ENCODE measurements at places on chromosomes 11 and 22.
A peak's percentile ranks its signal among the peaks of the same experiment; 100 is the strongest.

DNA sequence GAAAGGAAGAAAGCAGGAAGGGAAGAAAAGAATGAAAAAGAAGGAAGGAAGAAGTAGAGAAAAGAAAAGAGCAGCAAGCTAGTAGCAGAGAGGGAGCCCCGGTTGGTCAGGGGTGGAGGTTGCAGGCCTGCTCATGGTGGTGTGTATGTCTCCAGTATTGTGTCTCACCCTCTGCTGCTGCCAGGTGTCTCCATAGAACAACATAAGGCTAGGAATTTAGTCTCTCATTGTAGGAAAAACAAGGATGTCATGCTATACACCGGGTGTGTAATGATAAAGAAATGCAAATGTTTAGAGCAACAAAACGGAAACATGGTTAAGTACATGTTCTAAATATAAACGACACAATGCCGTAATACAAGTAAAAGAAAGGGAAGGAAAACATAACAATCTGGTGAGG is 342.5 kb downstream of the NTM start:
- no peak for DNase-seq

GRCh38 chr11:27370374-27370773 is 7.4 kb upstream of the CCDC34 start:
- DNase-seq: no peak

DNA sequence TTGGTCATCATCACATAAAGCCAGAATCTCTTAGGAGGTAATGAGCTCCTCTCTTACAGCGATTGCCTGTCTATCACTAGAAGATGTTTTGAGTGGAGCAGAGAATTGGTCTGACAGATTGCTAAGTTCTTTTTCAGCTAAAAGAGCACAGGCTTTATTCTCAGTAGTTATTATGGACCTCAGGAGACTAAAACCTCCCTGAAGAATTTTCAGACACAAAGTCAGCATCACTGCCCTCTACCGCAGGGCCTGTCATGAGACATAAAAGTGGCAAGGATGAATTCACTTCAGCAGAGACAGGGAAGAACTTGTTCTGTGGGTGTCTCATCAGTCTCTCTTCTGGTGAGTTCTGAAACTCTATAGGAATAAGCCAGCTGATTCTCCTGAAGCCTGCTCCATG is at the start of gene OR51I2:
Gene OR51I2, plus strand, starts transcription at position 301 of the 400 bp plus-strand sequence. CDS start 4,166 bp downstream, outside the sequence.
- no peak for DNase-seq

DNA sequence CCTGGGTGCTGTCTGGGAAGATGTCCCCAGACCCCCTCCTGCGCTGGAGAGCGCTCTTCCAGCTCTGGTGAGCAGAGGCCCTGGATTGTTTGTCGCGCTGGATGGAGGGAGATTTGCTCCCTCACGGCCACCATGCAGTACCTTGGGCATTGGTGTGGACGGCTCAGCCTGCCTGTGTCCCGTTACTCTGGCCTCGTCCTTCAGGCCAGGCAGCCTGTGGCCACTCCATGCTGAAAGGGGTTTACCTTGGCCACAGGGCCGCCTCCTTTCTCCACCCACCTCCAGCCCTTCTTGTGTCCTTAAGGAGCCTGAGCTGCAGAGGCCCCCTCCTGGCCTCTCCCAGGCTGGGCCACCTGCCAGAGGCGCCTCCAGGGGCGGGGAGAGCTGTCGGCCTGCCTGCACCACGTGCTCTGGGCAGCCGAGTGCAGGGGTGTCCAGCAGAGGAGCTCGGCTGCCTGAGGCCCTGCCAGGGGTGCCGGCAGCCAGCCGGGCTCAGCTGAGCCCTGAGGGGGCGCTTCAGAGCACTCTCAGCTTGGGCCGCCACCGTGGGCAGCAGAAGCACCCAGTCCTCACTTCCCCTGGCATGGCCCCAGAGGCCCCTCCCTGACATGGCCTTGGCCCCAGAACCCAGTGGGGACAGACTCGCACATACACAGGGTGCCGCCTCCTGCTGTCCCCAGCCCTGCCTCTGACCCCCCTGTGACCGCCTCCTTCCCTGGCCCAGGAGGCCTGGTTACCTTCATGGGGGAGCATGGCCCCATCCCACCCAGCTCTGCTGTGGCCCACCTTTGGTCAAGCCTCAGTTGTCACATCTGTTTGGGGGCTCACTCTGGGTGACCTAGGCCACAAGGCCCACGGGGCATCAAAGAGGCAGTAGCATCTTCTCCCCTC is 3.4 kb downstream of the CCND1 start:
- peak; percentile 40 for DNase-seq

DNA sequence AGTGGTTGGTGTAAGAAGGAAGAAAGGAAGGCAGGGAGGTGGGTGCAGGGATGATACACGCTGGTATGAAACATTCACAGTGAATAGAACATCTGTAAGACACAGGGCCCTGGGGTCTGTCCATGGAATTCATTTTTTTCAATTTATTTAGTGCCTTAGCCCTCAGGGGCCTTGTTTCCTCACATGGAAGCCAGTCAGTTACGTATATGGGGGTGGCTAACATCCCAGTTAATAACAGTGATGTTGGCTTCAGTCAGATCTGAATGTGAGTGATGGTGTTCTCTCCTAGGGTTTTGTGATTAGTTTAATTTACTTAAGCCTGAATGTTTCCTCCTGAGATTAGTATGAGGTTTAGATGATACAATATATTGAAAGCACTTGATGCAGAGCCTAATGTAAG is 577.1 kb downstream of the NTM start:
- no peak for DNase-seq

- peak; percentile 20 for DNase-seq
Measured at GRCh38 chr11:94884376-94884775, 89.0 kb downstream of the CWC15 start.

- no peak for DNase-seq
Measured at GRCh38 chr11:98365190-98365589, 655.6 kb upstream of the CNTN5 start.

DNA sequence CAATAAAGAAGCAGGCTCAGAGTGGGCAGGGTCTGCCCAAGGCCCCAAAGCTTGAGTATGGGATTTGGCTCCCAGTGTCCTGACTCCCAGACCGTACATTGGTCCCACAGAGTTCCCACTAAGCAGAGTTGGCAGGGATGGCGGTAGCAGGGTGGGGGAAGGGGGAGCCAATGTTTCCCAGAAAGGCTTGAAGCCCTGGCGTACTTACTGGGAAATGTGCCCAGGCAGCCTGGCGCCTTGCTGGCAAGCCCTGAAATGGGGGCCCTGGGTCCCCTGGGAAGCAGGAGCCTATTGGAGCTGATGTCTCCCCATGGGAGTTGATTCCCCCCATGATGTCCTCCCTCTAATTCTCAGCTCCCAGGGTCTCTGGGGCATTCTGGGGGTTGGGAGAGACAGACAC is 9.3 kb downstream of the ARHGEF17 start:
- DNase-seq: peak; percentile 88

DNA sequence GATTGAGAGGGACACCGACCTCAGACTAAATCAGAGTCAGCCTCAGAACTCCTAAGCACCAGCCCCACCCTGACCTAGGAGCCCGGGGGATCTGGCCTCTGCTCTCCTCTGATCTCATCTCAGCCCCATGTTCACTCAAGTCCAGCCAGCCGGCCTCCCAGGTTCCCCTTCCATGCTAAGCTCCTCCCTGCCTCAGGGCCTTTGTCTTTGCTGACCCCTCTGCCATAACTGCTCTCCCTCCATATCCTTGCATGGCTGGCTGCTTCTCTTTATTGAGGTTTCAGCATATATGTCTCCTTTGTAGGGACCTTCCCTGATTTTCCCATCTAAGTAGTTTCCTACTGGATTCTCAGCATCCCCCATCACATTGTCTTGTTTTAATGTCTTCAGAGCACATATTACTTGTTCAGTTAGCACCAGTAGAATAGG is 780 bp upstream of the SLC15A3 start:
- DNase-seq: no peak

- DNase-seq: no peak
Measured at GRCh38 chr11:128528294-128528693, 59.1 kb downstream of the ETS1 start.

DNA sequence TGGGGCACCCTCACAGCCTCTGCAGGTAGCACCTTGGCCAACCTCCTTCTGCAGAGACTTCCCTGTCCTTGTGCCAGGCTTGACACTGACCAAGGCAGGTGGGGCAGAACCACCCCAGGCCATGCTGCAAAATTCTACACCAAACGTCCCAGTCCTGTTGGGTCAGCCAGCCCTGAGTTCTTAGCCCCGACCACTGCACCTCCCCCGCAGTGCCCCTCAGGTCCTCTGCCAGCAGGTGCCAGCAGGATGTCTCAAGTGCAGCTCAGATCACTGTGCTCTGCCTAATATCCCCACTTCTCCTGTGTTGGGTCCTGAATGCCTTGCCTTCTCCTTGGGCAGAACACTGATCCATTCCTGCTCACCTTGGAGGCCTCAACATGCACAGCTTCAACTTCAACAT is 999.7 kb downstream of the TBC1D22A start:
- DNase-seq: no peak

DNA sequence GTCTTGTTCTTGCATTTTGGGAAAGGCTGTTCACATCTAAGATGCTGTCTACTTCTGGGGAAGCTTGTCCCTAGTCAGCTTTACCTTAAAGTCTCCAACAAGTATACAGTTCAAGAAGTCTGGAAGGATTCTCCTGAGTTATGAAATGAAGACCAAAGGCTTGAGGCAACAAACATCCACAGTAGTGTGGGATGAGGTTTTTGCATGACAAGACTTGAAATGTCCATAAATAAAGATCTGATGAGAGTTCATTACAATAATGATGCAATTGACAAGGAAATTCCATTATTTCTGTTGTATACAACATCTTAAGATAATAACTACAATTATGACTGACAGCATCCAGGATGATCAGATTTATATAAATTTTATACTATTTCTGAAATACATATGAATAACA is 21.3 kb upstream of the KDM4E start:
- no peak for DNase-seq

GRCh38 chr11:62611705-62612365 is 740 bp downstream of the EML3 start:
- DNase-seq: peak; percentile 68

DNA sequence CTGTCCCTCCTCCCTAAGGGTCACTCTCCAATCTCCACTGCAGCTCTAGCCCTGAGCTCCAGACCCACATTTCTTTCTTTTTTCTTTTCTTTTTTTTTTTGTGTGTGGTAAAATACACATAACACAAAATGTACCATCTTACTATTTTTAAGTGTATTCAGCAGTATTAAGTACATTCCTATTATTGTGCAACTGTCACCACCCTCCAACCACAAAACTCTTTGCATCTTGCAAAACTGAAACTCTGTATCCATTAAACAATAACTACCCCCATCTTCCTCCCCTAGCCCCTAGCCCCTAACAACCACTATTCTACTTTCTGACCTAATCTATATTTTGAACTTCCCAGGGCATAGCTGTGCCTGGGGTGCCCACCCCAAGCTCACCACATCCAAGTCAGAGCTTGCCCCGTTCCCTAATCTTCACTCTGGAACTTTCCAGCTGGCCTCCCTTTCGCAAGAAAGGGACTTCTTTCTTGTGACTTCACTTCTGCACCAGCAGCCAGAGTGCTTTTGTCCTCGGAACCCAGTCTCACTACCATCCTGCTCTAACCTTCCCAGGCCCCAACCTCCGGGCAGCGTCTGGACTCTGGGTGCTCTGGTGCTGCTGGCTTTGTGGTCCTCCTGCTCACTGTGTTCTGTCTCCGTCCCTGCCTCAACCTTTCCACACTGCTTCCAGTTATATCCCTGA is 30.7 kb downstream of the PARVG start:
- no peak for DNase-seq

GRCh38 chr11:124405581-124405980 is 6.8 kb upstream of the OR8B3 start:
- no peak for DNase-seq

- no peak for DNase-seq
Measured at GRCh38 chr22:37164505-37164887, 14.8 kb upstream of the IL2RB start.

DNA sequence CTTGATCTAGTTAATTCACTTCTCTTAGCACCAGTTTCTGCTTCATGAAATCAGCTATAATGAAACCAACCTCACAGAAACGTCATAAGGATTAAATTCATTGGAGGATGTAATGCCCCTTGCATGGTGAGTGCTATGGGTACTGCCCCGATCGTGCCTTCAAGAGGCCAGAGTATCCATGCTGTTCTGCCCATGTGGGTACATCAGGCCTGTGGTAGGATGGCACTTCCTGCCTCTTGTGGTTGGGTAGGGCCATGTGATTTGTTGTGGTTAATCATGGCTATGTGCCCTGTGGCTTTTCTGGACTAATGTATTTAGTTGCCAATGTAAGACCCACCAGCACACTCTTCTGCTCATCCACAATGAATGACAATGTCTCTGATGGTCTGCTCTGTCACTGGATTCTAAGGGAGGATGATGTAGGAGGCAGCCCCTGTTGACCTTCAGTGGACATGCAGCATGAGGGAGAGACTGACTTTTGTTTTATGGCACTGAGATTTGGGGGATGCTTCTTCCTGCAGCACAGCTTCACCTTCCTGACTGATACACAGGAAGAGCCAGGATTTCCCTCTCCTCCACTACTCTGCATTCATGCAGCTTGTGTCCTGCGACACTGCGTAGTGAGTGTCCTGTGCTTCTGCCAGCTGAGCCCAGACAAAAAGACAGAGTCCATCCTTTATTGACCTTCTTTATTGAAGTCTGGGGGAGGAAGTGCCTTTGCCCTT is 66.2 kb downstream of the DHCR7 start:
- DNase-seq: no peak

GRCh38 chr11:121129362-121130340 is 28.6 kb downstream of the TECTA start:
- no peak for DNase-seq

DNA sequence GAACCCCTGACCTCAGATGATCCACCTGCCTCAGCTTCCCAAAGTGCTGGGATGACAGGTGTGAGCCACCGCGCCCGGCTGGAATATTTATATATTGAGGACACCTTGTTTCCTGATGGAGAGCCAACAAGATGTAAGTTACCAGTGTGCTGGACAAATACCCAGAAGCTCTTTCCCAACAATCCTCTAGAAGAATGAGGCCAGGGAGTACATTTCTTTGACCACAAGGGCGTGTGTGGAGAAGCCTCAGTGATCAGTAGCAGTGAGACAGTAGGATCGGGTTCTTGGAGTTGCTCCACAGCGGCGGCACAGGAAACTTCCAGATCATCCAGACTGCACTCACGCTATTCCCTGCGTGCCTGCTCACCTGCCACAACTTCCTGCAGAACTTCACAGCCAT is 10.3 kb upstream of the POLA2 start:
- DNase-seq: no peak

- DNase-seq: no peak
Measured at GRCh38 chr11:112012874-112013273, 12.3 kb upstream of the DLAT start.

GRCh38 chr22:50620593-50621355 is 7.2 kb downstream of the ARSA start:
- peak; percentile 82 for DNase-seq

- peak; percentile 29 for DNase-seq
Measured at GRCh38 chr11:126469311-126469710, 113.8 kb downstream of the ST3GAL4 start.

GRCh38 chr11:106917973-106918372 is 100.3 kb downstream of the GUCY1A2 start:
- no peak for DNase-seq

GRCh38 chr11:73198677-73199076 is 19.4 kb upstream of the P2RY2 start:
- DNase-seq: no peak

- DNase-seq: no peak
Measured at GRCh38 chr22:39279170-39279850, 34.5 kb upstream of the PDGFB start.

All from Ammon's horn (tissue), 1 donor.